Activated naive CD4-positive, alpha-beta T cell (primary cell): ENCODE measurements at places on chromosomes 3 and 15.

- DNase-seq = no peak
These were observed 774.5 kb downstream of the AGBL1 start for GRCh38 chr15:86854176-86854575.

- no peak for DNase-seq
These were observed 986.5 kb downstream of the ROBO2 start for GRCh38 chr3:78026318-78026828.

GRCh38 chr15:81880314-81880713, 165.5 kb downstream of the MEX3B start:
- no peak for DNase-seq

- no peak for DNase-seq
These were observed 103.4 kb upstream of the SELENOK start for GRCh38 chr3:53994986-53995603.

DNA sequence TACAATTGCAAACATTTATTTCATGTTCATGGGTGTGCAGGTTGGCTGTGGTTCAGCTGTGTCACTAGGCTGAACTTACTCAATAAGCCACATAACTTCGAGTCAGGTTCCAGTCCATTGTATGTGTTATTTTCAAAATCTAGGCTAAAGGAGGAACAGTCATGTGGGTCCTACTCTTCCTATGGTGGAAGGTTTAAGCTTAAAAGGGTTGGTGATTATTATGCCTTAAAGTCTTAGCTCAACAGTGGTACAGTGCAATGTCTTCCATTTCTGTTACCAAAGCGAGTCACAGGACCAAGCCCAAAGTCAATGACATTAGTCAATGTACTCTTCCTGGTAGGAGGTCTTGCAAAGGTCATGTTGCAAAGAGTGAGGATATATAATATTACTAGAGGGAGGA, 78.2 kb downstream of the ATG7 start:
- no peak for DNase-seq

DNA sequence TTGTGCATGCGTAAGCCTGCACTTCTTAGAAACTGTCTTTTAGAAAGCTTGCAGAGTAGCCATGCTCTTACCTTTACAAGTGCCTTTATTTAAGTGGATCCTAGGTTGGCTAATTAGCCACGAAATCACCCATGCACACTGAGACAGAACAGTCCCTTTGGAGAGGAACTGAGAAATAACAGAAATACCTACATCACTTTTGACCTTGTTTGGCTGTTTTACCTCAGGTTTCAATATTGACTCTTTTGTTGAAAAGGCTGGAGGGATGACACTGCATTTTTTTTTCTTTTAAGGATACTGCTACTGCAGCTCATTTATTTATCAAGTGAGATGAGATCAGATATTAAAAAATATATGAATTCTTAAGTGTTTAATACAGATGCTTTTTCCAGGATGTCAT, 155.6 kb upstream of the GOLIM4 start:
- DNase-seq = no peak

- no peak for DNase-seq
These were observed 298.7 kb upstream of the ARRDC4 start for GRCh38 chr15:97661796-97662195.

DNA sequence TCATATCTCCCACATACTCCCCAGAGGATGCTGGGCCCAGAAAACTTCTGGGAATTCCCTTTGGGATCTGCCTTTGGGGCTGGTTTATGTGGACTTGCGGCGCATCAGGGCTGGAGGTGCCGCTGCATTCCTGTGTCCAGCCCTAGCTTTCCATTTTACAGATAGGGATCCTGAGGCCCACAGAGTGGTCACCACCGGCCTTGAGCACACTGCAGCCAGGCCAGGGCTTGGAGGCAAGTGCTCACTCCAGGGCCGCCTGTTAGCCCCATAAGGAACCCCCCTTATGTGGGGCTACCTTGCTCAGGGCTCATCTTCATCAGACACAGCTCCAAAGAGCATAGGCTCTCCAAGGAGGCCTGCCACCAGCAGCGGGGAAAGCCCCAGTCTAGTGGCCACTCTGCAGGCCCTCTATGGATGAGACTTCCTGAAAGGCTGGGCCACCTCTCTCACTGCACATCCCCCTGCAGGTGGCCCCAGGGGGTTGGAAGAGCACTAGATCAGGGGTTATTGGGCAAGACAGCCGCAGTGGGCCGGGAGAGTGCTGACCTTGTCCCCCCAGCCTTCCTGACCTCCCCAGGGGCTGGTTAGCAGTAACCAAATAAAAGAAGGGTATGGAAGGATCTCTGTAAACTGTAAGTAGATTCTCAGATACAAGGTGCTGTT, 9.2 kb upstream of the ATP2B2 start:
- no peak for DNase-seq

DNA sequence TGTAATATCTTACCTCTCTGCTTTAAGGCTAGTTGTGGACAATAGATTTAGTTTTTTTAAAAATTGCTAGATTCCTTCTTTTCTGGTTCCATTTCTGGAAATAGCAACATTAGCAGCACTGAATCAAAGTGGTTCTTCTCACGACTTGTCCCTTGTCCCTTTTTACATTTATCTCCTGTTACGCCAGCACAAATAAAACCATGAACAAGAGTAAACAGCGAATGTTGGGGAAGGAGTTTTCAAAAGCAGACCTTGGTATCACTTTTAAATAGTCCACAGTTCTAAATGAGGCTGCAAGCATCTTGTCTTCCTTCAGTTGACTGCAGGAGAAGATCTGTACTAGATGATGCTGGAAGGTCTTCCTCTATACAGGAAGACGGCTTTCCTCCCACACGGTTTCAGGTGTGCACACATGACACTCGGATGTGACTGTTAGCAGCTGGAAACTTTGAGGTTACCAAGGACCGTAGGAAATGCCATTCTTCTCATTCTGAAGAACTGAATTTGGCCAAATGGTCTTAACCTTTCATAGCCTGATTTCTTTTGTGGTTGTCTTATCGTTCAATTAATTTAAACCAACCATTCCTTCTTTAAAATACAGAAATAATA, 251.0 kb upstream of the ICE2 start:
- DNase-seq = no peak

DNA sequence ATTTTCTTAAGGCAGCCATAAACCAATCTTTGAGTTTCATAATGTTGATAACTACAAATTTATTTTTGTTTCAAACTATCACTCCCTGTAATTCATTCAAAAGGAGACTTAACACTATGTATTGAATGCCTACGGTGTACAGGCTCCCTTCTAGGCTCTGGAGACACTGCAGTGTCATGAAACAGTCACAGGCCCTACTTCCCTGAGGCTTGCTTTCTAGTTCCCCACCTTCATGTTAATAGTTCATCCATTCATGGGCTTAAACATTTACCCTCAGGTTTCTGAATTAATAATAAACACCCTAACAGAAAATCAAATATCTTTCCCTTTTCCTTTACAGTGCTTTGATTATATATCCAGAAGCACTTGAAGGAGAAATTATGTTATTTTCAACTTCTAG, 168.7 kb downstream of the CHL1 start:
- DNase-seq = no peak

- no peak for DNase-seq
These were observed 70.3 kb upstream of the BBX start for GRCh38 chr3:107452436-107452835.

GRCh38 chr3:160935413-160936095, 169.6 kb downstream of the B3GALNT1 start:
- no peak for DNase-seq

GRCh38 chr3:177427540-177427939, 230.3 kb upstream of the TBL1XR1 start:
- no peak for DNase-seq

- DNase-seq = no peak
These were observed 30.5 kb upstream of the TIPARP start for GRCh38 chr3:156643729-156644389.

DNA sequence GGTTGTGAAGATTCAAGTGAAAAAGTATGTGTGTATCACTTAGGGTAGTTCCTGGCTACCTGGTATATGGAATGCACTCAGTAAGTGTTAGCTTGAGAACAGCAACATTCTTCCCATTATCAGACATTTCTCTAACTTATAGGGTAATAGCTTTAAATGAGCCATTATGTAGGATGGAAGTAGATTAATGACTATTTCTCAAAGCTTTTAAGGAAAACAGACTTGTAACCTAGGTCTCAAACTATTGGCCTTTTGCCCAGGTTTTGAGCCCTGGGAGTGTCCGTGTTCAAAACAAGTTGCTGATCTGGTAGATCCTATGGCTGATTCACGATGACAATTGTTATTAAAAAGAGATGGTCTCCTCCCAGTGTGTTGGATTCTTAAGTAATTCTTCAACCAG, 129.1 kb upstream of the UMPS start:
- no peak for DNase-seq
